ENCODE measurements at places on chromosomes 16 and 17. TPM values are rescaled to one million over a fixed set of nuclear protein-coding genes. Genes with fewer than 3 reads are reported as not detected.
A peak's percentile ranks its signal among the peaks of the same experiment; 100 is the strongest.

DNA sequence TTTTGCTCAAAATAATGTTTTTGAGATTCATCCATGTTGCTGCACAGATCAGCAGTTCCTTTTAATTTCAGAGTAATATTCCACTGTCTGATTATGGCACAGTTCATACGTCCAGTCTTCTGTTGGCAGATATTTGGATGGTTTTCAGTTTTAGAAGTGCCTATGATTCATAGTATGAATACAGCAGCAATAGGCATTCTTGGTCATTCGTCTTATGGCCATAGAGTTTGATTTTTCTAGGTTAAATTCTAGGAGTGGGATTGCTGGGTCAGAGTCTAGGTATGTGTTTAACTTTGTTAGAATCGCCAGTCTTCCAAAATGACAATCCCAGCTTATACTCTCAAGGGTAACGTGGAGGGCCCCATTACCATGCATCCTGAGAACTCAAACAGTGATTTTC lies 11.5 kb upstream of the IL34 start:
- H3K27ac ChIP-seq = no peak overlapping the region
- peaks cover 4% of the 10 kb centered on the region for H3K4me1 ChIP-seq
- no peak overlapping the region for H3K4me3 ChIP-seq

DNA sequence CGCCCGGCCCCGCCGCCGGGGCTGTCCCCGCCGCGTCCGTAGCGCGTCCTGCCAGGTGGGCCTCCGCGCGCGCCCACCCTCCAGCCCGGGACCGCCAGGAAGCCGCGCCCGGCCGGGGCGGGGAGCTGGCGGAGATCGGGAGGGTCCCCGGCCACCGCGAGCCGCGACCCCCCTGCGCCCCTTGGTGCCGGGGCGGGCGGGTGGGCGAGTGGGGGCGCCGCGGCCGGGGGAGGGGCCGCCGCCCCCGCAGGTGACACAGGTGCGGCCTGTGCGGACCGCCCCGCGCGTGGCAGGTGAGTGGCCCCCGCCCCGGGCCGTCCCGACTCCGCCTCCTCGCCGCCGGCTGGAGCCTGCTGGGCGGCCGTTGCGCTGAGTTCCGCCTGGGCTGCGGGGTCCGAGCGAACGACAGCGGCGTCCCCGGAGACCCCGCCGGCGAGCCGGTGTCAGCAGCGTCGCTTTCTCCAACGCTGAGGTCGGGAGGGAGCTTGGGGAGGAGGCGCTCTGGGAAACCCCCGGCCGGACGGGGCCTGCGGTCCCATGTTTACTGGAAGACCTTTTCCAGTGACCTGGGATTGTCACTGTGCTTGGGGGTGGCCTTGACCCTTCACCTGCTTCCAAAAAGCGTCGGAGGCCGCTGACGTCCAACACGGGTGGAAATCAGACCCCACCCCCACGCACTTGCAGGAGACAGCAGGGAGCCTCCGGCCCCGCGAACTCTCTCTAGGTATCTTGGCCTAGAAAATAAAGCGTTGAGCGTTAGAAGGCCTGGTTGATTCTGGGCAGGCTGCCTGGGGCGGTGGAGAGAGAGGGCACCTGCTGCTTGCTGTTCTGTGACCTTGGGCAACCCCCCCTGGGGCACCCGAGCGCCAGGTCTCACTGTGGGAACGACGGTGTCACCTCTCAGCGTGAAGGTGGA lies 542 bp downstream of the KLHL36 start:
- peak overlapping the region; percentile 81 for H3K4me3 ChIP-seq
- H3K27me3 ChIP-seq = no peaks in the 10 kb centered on the region
- peak overlapping the region; percentile 78 for H3K27ac ChIP-seq
- H3K4me1 ChIP-seq = peaks cover 23% of the 10 kb centered on the region
- peaks cover 35% of the 10 kb centered on the region for H3K36me3 ChIP-seq

Gene B3GNT9
- total RNA-seq = 12.5 TPM

GRCh38 chr16:6482696-6483468 lies 849.8 kb upstream of the RBFOX1 start:
- no peak for DNase-seq
- H3K27ac ChIP-seq = no peak overlapping the region
- H3K36me3 ChIP-seq = no peaks in the 10 kb centered on the region
- no peaks in the 10 kb centered on the region for H3K27me3 ChIP-seq
- H3K4me3 ChIP-seq = no peak overlapping the region

DNA sequence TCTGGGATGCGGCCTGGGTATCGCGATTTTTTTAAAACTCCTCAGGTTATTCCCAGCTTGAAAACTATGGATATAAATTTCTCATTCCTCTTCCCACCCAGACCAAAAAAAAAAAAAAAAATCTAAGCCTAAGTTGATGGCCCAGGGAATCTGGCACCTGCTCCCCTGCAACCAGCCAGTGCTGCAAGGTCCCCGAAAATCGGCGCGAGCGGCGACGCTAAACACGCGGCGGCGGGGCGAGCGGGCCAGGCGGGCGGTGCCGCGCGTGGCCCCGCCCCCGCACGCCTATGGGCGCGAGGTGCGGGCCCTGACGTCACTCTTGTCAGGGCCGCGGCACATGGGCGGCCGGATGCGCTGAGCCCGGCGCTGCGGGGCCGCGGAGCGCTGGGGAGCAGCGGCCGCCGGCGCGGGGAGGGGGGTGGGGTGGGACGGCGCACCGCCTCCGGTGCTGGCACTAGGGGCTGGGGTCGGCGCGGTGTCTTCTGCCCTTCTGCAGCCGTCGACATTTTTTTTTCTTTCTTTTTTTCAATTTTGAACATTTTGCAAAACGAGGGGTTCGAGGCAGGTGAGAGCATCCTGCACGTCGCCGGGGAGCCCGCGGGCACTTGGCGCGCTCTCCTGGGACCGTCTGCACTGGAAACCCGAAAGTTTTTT lies at the start of gene HLF:
TSS of gene HLF (plus strand) at position 316 of the 654 bp plus-strand sequence. CDS start 525 bp downstream, outside the sequence.
- peak; percentile 91 for DNase-seq
- no peaks in the 10 kb centered on the region for H3K36me3 ChIP-seq
- peak within 1 kb of the TSS; percentile 51 for H3K4me3 ChIP-seq
- H3K27me3 ChIP-seq = peaks cover 36% of the 10 kb centered on the region
- peak within 1 kb of the TSS; percentile 35 for H3K27ac ChIP-seq

- H3K36me3 ChIP-seq = no peaks in the 10 kb centered on the region
- no peak overlapping the region for H3K27ac ChIP-seq
- no peaks in the 10 kb centered on the region for H3K27me3 ChIP-seq
- H3K4me1 ChIP-seq = no peaks in the 10 kb centered on the region
- DNase-seq = no peak
Observed at GRCh38 chr16:86827521-86827920, 249.2 kb downstream of the FOXL1 start.

Gene CCL22
- total RNA-seq = 1.1 TPM

- H3K4me1 ChIP-seq = no peaks in the 10 kb centered on the region
- no peaks in the 10 kb centered on the region for H3K27me3 ChIP-seq
- no peaks in the 10 kb centered on the region for H3K36me3 ChIP-seq
- H3K27ac ChIP-seq = no peak overlapping the region
- no peak for DNase-seq
Observed at GRCh38 chr17:22570144-22570845, 878.0 kb downstream of the KCNJ18 start.

DNA sequence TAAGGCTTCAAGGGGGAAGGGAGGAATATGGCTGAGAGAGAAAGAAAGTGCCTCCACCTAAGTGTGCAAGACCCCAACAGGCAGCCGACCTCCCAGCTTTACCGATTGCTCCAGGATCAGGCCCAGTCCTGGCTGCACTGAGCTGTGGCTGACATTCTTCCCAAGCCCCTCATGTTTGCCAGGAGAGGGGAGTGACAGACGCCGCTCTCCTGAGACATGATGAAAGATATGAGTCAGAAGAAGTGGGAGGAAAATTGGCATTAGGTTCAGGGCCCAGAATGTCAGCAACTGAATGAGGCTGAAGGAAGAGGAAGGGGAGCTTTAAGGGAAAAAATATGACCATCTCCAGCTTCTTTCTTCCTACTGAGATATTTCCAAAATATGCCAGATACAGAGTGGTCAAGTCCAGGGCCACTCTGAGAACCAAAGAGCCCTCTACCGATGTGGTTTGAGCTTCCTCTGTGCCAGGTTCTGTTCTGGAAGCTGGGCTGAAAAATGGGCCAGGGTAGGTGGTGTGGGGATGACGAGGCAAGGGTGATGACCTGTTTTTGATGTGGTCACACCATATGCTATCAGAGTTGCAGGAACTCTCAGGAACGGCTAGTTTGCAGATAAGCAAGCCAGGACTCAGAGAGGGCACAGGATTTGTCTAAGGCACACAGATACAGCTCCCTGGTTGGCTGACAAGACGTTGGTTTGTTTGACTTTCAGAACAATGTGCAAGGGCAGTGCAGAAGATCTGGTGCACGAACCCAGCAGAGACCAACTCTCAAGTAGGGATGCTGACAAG lies 176.7 kb downstream of the SOX9 start:
- H3K27ac ChIP-seq = no peak overlapping the region
- no peaks in the 10 kb centered on the region for H3K36me3 ChIP-seq
- no peak for DNase-seq
- no peak overlapping the region for H3K4me3 ChIP-seq

DNA sequence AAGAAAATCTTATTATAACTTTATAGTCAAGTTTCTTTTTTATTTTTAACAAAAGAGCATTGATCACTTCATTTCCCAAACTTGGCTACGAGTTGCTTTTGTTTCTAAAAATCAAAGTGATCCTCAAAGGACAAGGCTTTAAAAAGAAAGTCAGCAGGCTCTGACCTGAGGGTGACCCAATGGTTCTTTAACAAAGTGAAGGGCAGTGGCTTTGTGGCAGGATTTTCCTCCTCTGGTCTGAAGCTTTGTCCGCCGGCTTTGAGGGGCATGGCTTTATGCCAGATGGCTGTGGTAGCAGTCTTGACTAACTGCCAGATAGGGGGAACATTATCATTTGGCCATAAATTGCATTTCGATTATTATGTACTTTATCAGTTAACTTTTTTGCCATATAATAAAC lies 28.5 kb downstream of the IQCK start:
- no peaks in the 10 kb centered on the region for H3K4me1 ChIP-seq
- DNase-seq = no peak
- no peaks in the 10 kb centered on the region for H3K27me3 ChIP-seq

DNA sequence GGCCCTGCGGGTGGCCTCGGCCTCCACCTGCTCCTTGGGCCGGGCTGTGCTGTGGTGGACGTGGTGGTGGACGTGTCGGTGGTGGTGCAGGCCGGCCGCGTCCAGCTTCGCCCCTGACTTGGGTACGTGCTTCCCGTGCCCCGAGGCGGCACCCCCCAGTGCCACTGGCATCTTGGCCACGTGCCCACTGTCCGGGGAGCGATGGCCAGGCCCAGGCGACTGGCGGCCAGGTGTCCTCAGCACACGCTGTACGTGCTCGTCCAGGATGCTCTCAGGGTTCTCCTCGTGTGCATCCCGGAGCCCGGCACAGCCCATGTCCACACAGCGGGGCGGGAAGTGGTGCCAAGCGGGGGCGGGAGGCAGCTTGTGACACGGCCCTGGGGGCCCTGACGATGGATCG lies 14.9 kb downstream of the PDIA2 start:
- H3K4me1 ChIP-seq = no peaks in the 10 kb centered on the region
- no peak overlapping the region for H3K4me3 ChIP-seq
- H3K36me3 ChIP-seq = no peaks in the 10 kb centered on the region
- no peak for DNase-seq
- no peaks in the 10 kb centered on the region for H3K27me3 ChIP-seq
- no peak overlapping the region for H3K27ac ChIP-seq

DNA sequence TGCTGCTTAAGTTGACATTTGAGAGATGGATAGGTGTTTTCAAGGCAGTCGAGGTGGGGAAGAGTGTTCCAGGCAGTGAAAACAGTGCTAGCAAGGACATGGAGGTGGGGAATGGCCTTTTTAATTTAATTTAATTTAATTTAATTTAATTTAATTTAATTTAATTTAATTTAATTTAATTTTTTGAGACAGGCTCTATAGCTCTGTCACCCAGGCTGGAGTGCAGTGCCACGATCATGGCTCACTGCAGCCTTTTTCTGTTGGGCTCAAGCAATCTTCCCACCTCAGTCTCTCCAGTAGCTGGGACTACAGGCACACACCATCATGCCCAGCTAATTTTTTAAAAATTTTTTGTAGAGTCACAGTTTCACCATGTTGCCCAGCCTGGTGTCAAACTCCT lies 32.2 kb upstream of the CACNG4 start:
- no peak overlapping the region for H3K4me3 ChIP-seq
- H3K36me3 ChIP-seq = no peaks in the 10 kb centered on the region
- no peak for DNase-seq
- no peaks in the 10 kb centered on the region for H3K4me1 ChIP-seq

GRCh38 chr17:8847891-8848290 lies 19.6 kb downstream of the PIK3R6 start:
- peaks cover 7% of the 10 kb centered on the region for H3K36me3 ChIP-seq
- H3K4me1 ChIP-seq = no peaks in the 10 kb centered on the region
- H3K4me3 ChIP-seq = no peak overlapping the region
- H3K27ac ChIP-seq = no peak overlapping the region
- no peaks in the 10 kb centered on the region for H3K27me3 ChIP-seq
- no peak for DNase-seq

DNA sequence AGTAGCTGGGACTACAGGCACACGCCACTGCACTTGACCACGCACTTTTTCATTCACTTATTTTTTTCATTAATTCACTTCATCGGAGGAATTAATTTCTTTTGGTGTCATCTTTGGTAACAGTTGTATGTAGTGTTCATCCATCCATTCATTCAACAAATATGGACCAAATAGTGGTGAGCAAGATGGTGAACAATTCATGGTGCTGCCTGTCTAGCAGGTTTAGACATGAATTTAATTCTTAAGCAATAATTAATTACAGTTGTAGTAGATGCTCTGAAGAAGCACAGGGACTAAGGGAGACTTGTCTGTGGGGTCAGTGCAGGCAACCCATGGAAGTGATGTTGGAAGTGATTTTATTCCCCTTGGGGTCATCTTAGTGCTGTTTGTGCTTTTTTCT lies 22.4 kb downstream of the GDE1 start:
- no peak for DNase-seq
- H3K4me3 ChIP-seq = no peak overlapping the region
- H3K27ac ChIP-seq = no peak overlapping the region

Gene KRT222
- 3.4 TPM for total RNA-seq

Gene CCL16
- total RNA-seq = 1.6 TPM

DNA sequence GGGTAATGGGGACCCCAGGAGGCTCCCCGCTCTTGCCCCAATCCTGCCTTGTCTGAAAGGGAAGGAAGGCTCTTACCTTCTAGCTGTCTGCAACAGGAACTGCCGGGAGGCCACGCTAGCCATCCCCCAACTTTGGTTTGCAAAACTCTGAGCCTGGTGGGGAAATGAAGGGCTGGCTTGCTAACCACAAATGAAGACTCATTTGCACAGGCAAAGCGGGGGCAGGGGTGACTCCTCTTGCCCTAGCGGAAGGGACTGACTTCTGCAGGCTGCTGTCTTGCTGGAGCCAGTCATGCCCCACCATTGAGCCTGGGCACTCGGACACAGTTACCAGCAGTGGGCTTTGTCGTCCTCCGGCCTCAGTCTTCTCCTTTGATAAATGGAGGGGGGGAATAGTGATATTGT lies 52.6 kb downstream of the PLCG2 start:
- no peaks in the 10 kb centered on the region for H3K27me3 ChIP-seq
- no peaks in the 10 kb centered on the region for H3K36me3 ChIP-seq
- peaks cover 100% of the 10 kb centered on the region for H3K4me1 ChIP-seq
- DNase-seq = peak; percentile 95
- H3K27ac ChIP-seq = peak overlapping the region; percentile 79

Measured in spleen (tissue), 13 donors.